Non-pigmented ciliary epithelial cell (primary cell): ENCODE measurements at places on chromosomes 16 and 17.
A peak's percentile ranks its signal among the peaks of the same experiment; 100 is the strongest.

DNA sequence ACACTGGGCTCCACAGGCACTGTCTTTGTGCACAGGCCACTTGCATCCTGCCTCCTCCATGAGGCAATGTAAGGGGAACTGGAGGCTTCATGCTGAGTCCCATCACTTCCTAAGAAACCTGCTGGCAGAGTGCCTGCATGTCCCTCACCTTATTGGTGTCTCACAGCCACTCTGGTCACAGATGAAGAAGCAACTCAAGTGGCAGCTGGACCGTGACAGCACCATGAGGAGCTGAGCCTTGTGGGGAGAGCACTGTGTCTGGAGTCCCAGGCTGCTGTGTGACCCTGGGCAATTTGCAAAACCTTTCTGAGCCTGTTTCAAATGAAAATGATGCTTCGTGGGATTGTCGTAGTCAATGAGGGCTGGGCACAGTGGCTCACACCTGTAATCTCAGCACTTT, 19.5 kb downstream of the ANKRD40 start:
- no peak for DNase-seq

DNA sequence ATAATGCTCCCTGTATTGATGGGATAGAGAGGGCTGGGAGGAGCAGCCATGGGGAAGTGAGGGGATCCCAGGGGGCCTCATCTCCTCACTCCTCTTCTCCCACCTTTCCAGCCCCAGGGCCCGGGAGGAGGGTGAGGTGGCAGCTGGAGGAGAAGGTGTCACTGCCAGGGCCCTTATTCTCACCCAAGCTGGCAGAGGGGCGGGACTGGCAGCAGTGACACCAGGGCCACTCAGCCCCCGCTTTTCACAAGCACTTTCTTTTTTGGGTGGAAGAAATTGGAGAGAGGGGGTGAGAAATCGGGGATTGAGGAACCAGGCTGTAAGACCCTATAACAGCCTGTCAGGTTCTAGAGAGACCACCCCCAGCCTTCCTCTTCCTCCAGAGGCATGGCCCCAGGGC, 2.4 kb upstream of the TBX21 start:
- DNase-seq, result no peak

DNA sequence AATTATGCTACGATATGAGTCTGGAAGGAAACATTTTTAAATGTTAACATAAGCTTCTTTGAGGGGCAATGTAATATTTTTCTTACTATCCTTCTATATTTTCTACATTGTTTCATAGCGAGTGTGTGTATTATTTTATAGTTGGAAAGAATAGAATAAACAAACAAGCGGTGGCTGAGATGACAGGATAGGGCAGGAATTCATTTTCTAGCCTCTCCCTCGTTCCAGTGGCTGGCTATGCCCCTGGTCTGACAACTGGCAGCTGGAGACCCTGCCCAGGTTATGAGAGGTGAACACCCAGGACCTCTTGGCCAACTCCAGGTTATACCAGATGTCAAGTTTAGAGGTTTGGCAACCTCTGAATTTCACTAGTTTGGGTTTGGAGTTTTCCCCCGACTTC, 14.5 kb upstream of the TNRC6C start:
- no peak for DNase-seq

GRCh38 chr17:16989230-16989952, 17.5 kb upstream of the TNFRSF13B start:
- DNase-seq, result no peak

DNA sequence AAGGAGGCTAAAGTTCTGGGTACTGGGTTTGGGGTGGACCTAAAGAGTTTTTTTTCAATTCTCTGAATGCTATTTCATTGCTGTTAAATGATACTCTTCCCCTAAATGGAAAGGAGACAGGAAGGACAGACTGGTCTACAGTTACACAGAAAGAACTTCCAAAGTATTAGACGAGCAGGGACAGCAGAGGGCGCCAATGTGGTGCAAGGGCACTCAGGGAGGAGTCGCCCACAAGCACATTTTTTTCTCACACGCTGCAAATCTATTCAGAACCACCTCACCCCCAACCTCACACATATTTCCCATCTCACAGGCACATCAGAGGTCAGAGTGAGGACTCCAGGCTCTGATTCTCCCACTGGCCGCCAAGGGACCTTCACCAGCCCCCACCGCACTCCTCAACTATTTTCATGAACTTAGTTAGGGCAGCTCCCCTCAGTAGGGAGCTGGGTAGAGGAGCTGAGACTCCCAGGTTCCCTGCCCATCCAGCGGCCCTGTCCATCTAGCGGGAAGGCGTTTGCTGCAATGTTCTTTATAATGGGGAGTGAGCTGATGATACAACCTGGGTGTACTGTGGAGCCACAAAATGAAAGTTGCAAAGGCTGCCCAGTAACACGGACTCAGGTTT, 6.8 kb upstream of the CA4 start:
- peak; percentile 60 for DNase-seq

GRCh38 chr17:50078430-50078829, 16.7 kb upstream of the PDK2 start:
- no peak for DNase-seq

- DNase-seq, result no peak
Measured at GRCh38 chr17:33973491-33973890, 281.6 kb upstream of the CCL2 start.

DNA sequence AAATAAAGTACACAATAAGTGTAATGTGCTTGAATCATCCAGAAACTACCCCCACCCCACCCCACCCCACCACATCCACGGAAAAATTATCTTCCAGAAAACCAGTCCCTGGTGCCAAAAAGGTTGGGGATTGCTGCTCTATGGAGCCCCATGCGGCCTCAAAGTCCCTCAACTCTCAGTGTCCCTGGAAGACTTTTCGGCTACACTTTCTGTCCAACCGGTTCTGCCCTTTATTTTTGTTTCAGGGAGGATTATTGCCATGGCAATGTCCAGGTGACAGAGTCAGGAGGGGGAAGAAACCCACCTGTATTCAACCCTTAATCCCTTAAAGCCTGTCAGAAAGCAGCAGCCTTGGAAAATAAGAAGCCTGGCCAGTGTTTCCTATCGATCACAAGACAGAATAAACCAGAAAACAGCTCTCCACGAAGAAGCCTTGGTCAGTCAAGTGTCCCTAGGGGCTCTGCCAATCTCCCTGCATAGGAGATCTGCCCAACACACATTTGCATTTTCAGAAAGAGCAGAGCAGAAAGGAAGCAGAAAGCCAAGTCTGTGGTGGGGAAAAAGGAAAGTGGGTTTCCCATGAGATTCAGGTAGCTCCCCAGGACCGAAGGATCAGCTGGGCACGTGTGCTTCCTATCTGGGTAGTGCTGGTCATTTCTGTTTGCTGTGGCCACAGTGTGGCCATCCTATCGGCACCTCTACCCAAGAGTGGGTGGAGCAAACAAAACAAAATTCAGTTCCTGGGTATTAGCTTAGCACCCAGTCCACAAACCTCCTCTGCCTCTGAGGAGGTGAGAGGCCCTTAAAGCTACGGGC, 342.7 kb downstream of the SOX9 start:
- DNase-seq, result no peak

GRCh38 chr16:83850947-83851346, 43.2 kb downstream of the HSBP1 start:
- no peak for DNase-seq

- no peak for DNase-seq
Measured at GRCh38 chr17:56832446-56832845, 1.3 kb downstream of the C17orf67 start.

DNA sequence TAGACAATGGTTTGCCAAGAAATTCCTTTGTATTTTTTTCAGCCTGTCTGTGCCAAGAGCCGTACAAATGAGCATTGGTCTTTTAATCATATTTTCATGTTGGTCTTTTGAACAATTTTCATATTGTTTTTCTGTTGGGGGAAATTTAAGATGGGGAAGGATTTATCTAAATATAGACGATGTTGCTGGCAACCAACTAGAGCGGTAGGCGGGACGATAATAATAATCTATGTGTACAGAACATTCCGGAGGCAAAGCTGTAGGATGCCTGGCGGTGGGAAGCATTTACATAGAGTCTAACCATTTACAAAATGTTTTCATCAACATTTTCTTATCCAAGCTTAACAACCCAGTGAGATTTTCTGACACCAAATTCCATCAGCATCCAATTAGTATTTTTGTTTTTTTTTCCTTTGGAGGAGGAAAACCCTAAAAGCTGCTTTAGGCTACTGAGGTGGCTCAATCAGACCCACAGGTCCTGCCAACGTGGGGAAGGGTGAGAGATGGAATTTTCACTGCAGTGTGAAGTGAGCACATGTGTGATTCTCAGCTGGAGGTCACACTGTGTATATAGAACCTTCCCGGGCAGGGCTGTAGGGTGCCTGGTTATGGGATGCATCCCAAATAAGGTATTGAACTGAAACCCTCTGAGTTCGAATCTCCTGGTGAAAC, 11.7 kb upstream of the SEC14L1 start:
- no peak for DNase-seq

GRCh38 chr17:9439851-9440250, 135.8 kb downstream of the STX8 start:
- DNase-seq, result no peak

DNA sequence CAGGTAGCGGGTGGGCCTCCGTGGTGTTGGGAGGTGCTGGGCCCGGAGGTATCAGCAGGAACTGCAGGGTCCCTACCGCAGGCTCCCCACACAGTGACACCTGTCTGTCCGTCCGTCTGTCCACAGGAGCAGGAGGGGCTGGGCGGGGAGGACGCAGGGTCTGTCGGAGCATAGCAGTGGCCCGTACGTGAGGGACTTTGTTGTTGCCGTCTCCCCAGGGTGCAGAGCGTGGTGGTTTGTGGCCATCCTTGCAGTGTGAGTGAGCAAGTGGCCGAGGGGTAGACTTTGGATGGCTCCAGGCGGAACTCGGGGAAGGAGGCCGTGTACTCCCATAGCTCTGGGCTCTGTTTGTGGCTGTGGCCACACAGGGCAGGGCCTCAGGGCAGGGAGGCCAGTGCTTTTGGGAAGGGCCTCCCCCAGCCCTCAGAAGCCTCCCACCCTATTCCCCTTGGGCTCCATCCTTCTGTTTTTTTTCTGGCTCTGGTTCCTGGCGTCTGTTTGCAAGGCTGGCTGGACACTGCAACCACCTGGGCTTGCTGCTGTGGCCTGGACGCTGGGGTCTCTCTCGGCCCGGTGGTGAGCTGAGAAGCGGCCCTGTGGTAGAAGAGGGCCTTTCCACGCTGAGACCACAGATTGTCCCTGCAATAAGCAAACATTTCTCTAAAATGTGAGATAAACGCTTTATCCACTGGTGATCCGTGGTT, 41.0 kb upstream of the ZNF750 start:
- DNase-seq, result no peak

- no peak for DNase-seq
Measured at GRCh38 chr16:1222553-1223354, 2.3 kb downstream of the TPSG1 start.

DNA sequence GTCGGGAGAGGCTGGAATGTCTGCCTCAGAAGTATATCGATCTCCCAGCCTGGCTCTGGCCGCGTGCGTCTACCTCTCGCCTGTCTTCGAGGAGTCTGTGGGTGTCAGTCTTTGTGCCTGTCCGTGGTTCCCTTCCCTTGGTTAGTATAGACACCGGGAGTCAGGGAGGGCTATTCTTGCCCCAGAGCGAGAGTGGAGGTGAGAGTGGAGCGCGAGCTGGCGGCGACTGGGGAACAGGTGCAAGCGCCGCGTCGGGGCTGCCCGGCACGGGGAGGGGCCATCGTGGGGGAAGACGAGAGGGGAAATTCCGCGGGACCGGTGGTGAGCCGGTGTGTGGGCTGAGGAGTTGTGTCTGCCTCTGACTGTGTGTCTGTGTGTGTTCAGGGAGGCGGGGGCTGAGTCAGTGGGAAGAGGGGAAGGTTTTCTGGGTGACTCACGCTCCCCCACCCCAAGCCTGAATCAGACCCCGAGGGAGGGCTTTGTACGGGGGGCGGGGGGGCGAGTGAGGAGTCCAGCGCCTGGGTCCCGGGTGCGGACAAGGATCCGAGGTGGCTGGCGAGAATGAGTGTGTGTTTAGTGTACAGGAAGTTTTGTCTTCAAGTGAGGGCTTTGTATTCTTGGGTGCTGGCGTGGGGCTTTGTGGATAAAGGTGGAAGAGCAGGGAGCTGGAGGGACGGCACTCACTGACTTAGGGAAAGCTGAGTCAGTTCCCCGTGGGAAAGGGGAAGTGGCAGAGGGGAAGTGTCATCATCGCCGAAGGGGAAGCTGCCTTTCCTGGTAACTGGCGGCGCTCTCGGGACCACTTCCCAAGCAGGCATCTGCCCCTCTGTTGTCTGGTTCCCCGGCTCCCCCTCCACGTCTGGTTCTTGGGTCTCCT, 8.6 kb downstream of the KDM6B start:
- DNase-seq, result peak; percentile 88

DNA sequence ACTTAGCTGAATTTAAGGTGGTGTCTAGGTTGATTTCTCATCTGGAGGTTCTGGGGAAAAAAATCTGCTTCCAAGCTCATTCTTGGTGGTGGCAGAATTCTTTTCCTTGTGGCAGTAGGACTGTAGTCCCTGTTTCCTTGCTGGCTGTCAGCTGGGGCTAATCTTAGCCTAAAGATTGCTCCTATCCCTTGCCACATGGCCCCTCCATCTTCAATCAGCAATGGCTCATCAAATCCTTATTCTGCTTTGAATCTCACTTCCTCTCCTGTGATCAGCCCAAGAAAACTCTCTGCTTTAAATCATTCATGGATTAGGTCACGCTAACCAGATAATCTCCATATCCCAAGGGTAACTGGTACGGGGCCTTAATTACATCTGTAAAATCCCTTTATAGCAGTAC, 6.6 kb downstream of the FAM20A start:
- no peak for DNase-seq

- DNase-seq, result no peak
Measured at GRCh38 chr16:50616883-50617645, 64.0 kb downstream of the SNX20 start.

DNA sequence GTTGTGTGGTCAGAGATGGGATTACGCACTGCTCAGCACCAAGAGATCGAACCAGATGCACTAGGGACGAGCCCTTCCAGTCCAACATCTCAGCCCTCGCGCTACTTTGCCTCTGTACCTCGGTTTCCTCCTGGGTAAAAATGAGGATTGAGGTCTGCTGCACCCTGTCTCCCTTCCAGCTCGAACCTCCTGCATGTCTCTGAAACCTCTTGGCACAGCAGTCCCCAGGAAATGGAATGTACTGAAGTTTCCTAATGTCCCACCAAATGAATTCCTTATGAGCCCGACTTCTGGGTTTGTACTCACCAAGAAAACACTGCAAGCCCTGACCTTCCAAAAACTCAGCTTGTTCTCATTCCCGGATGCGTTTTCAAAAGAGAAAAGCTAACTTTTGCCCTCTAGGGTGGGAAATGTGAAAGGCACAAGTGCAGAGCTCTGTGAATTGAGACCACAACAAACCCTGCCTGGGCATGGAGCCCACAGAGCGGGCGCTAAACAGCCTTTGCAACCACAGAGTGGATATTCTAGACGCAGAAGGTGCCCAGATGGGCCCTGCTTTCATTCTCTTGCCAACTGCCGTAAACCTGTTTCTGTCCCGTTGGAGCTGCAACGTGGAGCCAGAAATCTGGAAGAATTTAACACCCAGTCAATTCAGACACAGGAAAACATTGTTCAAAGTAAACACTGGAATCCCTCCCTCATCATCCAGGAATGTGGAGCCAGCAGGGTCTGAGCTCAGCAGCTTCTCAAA, 10.3 kb downstream of the CDRT4 start:
- DNase-seq, result no peak

GRCh38 chr17:73564843-73565242, 79.4 kb downstream of the SDK2 start:
- no peak for DNase-seq

GRCh38 chr17:77132411-77133086, 8.2 kb upstream of the SEC14L1 start:
- DNase-seq, result no peak
